ENCODE measurements at places on chromosomes 2 and 18.

GRCh38 chr2:47155091-47155876 lies at the start of gene STPG4:
Gene STPG4, minus strand, starts transcription at chr2:47155308. Its CDS starts 57 bp downstream, at chr2:47155251.
- DNase-seq, result no peak

DNA sequence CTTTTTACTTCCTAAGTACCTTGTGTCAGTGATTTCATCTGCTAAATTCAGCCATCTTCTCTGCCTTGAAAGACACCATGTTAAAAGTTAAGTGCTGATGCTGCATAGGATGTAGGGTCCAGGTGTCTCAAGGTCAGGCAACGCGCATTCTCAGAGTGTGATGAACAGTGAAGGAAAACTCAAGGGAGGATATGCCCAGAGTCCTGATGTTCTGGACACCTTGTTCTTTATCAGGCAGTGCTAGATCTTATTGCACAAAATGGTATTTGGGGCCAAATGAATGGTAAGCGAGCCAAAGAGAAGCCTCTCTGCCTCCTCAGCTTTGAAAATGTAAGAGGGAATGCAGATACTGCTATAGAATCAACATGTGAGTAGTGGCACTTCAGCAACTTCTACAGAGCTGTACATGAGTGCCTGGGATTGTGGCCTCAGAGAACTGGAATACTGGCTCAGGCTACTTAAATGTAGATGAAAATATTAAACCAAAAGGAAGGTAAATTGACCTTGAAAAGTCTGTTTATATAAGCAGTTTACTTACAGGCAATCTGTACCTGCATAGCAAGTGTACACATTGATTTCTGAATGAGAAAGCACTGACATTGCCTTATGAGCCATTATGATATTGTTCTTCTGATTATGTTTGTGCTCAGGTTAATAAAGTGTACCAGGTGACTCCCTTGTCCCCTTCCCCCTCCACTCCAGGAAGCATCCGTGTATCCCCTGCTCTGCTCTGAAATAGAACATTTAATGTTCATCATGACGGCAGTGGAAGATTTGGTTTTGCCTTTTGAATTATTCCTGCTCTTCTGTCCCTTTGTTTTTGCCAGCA lies 86.7 kb upstream of the RANBP2 start:
- no peak for DNase-seq

GRCh38 chr2:18096836-18097405 lies 218.5 kb downstream of the KCNS3 start:
- DNase-seq, result no peak

DNA sequence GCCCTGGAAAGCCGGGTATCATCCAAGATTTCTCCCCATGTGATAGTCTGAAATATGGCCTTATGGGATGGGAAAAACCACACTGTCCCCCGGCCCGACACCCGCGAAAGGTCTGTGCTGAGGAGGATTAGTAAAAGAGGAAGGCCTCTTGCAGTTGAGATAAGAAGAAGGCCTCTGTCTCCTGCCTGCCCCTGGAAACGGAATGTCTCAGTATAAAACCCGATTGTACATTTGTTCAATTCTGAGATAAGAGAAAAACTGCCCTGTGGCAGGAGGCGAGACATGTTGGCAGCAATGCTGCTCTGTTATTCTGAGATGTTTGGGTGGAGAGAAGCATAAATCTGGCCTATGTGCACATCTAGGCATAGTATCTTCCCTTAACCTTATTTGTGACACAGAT lies 26.8 kb downstream of the RUFY4 start:
- no peak for DNase-seq

DNA sequence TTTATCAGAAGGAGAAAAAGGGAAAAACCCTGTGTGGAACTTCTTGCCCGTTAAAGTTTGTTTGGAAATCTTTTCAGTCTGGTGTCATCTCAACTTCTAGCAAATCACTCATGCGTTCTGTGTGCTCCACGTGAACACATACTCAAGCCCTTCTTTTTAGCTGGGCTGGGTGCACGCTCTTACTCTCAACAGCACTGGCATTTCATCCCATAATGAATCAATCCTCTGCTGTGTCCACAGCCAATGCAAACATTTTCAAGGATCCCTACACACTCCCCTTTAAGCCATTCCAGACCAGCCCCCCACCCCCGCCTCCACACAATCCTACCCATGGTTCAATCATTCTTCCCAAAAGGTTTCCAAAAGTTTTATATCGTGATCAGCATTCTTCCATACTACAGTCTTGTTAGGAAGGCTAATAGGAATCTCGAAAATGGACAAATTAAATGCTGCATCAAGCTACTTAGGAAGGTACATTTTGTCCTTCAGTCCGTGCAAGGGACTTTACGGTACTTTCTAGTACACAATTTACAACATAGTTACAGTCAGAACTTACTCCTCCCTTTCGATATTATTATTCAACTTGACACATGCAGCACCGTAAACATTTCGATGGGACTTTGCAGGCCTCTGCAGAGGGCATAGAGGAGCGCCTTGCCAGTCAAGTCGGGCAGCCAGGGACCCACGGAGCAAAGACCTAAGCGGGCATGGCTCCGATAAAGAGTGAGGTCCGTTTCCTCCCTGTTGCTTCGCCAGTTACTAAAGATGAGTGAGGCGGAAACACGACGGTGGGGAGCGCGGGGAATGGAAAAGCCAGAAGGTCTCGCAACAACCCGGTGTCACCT lies 1.4 kb downstream of the PTGR3 start:
- no peak for DNase-seq

GRCh38 chr2:68537809-68538208 lies 70.4 kb downstream of the APLF start:
- DNase-seq, result no peak

- no peak for DNase-seq
These were observed 54.9 kb downstream of the NUP35 start for GRCh38 chr2:183179156-183179555.

DNA sequence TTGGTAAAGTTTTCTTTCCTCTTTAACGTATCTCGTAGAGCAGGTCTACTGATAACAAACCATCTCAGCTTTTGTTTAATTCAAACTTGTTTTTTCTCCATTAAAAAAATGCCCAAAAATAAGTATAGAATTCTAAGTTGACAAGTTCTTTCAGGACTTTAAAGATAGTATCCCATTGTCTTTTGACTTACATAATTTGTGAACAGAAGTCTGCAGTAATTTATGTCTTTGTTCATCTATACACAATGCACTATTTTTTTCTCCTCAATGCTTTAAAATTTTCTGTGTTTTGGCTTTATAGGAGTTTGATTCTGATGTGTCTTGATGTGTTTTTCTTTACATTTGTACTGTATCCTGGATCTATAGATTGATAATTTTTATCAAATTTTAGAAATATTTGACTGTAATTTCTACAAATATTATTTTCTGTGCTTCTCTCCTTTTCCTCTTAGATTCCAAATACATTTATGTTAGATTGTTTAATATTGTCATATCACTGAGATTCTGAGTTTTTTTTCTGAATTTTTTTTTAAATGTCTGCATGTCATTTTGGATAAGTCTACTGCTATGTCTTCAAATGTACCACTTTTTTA lies 143.3 kb downstream of the FTCDNL1 start:
- DNase-seq, result no peak

DNA sequence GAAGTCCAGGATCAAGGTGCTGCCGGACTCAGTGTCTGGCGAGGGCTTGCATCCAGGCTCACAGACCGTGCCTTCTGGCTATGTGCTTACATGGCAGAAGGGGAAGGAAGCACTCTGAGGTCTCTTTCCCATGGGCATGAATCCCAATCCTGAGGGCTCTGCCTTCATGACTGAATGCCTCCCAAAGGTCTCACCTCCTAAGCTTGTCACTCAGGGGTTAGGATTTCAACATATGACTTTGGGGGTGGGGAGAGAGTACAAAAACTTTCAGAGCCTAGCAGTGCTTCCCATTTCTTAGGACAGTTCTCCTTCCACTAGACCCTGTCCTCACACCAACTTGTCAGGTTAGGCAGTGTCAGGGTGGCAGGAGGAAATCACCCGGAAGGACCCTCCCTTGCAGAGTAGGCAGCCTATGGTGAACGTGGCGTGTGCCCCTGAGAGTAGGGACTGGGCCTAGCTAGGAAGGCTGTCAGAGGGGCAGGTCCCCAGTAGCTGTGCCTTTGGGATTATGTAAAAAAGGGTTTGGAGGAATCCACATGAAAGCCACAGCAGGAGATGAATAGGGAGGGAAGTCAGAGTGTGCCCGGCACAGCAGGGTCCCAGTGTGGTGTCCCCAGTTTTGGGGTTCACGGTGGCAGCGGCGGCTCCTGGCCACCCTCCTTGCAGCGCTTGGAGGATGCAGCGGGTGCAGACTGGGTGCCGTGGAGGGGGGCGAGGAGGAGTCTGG lies 233.3 kb downstream of the LDLRAD4 start:
- no peak for DNase-seq

GRCh38 chr2:192122946-192123345 lies 71.8 kb downstream of the TMEFF2 start:
- no peak for DNase-seq

GRCh38 chr2:241499146-241499965 lies 9.0 kb downstream of the STK25 start:
- DNase-seq, result no peak

- DNase-seq, result no peak
These were observed 363.4 kb upstream of the SOX11 start for GRCh38 chr2:5328826-5329225.

DNA sequence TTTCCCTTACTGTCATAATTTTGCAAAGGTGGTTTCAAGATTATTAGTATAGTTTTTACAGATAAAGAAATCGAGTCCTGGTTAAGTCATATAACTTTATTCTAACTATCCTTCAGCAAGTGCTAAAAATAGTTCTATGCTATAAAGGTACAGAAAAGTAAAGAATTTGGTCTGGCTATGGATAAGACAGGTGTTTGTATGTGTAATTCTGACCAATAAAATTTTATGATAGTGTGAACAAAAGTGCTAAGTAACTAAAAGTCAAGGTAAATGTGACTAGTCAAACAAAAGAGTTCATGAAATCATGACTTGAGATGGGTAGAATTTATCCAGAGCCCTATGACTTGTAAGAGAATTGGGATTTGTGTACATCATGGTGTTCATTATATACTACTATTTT lies 140.7 kb downstream of the COMMD1 start:
- DNase-seq, result no peak

DNA sequence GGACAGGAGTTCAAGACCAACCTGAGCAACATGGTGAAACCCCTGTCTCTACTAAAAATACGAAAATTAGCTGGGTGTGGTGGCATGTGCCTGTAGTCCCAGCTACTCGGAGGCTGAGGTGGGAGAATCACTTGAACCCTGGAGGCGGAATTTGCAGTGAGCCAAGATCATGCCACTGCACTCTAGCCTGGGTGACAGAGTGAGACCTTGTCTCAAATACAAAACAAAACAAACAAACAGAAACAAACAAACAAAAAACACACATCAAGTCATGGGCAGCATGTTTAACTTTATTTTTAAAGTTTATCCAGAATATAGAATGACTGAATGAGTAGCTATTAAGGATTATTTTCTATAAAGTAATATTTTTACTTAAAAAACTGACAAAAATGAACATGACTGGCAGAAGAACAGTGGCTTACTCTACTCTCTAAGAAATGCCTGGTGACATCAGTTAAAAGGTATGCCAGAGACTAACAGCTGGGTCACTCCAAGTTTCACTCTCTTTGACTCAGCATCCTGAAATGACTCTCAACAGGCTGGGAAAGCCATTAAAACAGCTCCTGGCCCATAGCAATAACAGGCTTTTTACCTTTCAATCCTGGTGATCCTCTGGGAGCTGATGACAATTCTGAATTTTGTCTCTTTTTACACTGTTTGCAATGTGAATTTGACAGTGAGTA lies 281.6 kb upstream of the STON1 start:
- peak; percentile 78 for DNase-seq

- DNase-seq, result no peak
These were observed 223.1 kb downstream of the GLI2 start for GRCh38 chr2:120958623-120959366.

- no peak for DNase-seq
These were observed 300.7 kb downstream of the TCF4 start for GRCh38 chr18:55287149-55287806.

DNA sequence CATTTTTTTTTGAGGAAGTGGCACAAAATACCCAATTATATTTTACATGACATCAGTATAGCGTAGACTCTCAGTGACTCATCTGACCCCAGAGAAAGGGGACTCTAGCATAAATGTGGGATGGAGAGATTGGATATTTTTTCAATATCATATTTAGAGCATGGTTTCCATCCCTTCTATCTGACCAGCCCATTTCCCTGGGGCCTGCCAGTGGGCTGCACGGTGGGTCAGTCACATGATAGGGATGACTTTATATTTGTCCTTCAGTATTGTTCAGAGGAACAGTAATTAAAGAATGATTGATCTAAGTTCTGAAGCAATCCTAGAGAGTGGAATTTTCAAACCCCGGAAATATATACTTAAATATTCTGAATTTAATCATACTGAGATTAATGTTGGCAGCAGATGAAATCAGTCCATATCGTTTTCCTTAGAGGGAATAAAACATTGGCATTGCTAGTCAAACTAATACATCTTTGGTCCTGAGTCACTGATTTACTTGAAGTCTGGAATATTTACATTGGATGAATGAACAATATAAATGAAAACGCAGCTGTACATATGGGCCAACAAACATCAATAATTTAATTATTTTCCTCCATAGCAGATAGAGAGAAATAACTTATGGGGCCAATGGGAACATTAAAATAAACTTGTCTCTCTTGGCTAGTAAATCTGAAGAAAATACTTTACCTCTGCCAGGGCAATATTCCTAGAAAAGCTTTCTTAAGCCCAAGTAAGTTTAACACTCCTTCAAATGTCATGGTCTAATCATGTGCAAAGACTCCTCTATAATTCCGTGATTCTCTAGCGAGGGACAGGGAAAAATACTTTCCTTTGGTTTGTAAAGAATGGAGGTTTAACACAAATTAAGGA lies 563.6 kb upstream of the PKDCC start:
- DNase-seq, result no peak

- DNase-seq, result peak; percentile 10
These were observed 437.7 kb downstream of the SATB2 start for GRCh38 chr2:199019898-199020507.

DNA sequence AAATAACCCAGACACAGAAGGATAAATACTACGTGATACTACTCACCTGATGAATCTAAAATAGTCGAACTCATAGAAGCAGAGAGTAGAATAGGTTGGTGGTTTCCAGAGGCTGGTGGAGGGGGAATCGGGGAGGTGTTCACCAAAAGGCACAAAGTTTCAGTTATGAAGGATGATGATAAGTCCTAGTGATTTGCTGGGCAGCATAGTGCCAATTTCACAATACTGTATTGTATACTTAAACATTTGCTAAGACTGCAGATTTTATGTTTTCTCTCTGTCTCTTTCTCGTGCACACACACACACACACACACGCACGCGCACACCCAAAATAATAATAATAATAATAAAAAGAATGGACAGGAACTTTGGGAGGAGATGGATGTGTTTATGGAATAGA lies 220.3 kb upstream of the EPAS1 start:
- no peak for DNase-seq

DNA sequence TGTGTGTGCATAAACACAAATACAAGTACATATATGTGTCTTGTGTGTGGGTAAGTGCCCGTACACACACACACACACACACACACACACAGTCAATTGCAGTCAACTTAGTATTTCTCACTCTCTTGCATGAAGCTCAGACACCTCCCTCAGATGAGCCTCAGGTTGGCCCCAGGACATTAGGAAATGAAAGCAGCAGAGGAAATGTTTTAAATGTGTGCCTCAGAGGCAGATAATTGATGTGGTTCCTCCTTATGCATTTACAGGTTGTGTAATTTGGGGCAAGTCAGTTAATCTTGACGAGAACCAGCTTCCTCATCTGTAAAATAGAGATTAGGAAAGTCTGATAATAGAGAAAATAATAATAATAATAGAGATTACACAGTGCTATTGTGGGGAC lies 814.0 kb upstream of the ID2 start:
- no peak for DNase-seq

- no peak for DNase-seq
These were observed 434.9 kb downstream of the DSEL start for GRCh38 chr18:67081482-67082211.
